ENCODE measurements at places on chromosomes 11 and 22.

- no peak for DNase-seq
Observed at GRCh38 chr11:48088682-48089050, 108.3 kb downstream of the PTPRJ start.

- no peak for DNase-seq
Observed at GRCh38 chr11:61131186-61131585, 28.9 kb downstream of the CD5 start.

DNA sequence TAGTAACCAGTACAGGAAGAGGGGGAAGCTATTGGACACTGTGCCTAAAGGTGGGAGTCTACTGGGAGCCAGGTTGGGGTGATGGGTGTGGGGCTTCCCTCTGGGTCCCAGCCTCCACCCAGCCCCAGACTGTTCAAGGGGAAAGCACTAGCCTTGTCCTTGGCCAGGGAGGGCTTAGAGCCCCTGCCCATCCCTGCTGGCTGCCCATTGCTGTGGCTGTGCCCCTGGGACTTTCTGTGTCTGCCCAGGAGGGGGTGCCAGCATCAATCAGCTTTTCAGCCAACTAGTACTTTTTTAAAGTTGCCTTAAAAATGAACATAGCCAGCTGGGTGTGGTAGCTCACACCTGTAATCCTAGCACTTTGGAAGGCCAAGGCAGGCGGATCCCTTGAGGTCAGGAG is 19.9 kb downstream of the INCENP start:
- DNase-seq, result no peak

DNA sequence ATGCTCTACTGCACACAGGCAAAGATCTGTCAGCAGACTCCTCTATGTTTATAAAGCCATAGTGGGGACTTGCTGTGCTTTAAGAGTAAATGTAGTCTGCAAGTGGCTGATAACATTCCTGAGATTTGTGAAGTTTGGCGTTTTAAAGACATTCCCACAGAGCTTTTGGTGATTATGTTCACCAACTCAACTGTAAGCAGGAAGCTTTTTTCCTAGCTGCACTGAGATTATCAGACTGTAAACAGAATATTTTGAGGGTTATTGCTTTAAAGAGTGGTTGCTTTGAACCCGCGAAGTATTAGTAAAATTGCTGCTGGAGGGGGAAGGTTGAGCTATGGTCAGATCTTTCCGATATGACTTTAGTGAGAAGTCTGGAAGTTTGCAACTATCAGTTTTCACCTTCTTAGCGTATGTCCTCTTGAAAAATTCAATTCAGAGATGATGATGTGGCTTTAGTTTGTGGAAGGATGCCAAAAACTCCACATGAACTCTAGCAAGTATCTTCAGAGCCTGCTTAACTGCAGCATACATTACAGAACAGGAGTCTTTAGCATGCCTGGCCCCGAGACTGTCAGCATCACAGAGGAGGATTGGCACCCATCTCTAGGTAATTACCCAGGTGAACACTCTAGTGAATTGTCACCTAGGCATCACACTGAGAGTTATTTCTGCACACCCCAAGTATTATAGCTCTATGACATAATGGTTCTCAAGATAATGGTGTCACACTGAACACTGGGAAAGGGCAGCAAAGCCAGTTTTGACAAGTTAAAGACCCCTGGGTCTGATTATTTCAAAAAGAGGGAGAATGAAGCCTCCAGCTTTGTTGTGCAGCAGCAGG is 89.9 kb downstream of the MTNR1B start:
- no peak for DNase-seq

DNA sequence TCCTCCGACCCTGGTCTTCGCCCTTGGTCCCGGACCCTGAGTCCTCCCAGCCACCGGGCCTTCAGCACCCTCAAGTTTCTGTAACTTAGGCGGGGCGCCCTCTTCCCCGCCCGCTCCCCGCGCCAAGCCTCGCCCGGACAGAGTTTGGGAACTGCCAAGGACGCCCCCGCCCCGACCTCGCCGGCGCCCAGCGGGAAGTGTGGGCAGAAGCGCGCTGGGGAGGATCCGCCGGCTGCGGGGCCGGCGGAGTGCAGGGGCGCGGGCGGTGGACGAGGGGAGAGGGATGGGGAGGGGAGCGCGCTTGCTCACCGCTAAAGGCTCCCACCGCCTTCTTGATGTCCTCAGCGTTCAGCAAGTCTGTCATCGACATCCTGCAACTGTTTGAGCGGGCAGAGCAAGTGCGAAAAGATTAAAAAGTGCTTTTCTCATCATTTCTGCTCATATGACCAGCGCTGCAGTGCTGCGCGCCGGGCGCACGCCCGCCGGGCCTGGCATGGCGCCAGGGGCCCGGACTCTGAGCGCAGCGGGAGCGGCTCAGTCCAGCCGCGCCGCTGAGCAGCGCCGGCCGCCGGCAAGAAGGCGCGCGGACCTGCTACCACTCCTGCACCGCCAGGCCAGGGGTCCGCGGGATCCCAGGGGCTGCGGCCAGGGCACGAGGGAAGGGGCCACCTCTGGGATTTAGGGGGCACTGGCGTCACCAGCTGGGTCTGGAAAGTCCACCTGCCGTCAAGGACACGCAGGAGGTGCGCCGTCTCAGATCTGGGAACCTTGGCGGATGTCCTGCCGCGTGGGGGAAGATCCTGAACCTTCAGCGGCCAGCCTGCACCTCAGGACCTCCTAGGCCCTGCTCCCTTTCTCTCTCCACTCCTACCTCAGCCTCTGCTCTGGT is at the start of gene PVALB:
Gene PVALB, minus strand, starts transcription at position 400 of the 889 bp plus-strand sequence. Its CDS starts 30 bp downstream, at position 370.
- DNase-seq, result peak; percentile 49

DNA sequence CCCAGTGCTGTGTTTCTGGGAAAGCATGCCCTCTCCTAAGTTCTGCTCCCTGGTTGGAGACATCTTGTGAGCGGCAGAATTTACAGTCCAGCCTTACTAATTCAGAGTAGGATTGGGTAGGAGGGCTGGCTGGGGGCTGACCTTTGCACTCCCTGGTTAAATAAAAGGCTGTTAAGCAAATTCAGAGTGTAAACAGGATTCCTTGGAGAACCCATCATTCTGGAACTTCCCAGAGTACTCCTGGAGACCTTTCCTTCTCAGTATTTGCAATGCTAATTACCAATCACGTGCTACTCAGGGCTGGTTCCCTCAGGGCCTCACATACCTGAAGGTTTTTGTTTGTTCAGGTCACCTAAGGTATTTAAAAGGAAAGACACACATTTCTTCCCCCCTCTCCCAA is 340.2 kb downstream of the TBC1D22A start:
- DNase-seq, result no peak

- DNase-seq, result no peak
Observed at GRCh38 chr22:44729391-44730021, 22.9 kb upstream of the ARHGAP8 start.
